Lung microvascular endothelial cell (primary cell): ENCODE measurements at places on chromosomes 1 and 21. TPM values are rescaled to one million over a fixed set of nuclear protein-coding genes. Genes with fewer than 3 reads are reported as not detected.
A peak's percentile ranks its signal among the peaks of the same experiment; 100 is the strongest.

GRCh38 chr1:201181323-201181722, 9.3 kb upstream of the IGFN1 start:
- DNase-seq: no peak

DNA sequence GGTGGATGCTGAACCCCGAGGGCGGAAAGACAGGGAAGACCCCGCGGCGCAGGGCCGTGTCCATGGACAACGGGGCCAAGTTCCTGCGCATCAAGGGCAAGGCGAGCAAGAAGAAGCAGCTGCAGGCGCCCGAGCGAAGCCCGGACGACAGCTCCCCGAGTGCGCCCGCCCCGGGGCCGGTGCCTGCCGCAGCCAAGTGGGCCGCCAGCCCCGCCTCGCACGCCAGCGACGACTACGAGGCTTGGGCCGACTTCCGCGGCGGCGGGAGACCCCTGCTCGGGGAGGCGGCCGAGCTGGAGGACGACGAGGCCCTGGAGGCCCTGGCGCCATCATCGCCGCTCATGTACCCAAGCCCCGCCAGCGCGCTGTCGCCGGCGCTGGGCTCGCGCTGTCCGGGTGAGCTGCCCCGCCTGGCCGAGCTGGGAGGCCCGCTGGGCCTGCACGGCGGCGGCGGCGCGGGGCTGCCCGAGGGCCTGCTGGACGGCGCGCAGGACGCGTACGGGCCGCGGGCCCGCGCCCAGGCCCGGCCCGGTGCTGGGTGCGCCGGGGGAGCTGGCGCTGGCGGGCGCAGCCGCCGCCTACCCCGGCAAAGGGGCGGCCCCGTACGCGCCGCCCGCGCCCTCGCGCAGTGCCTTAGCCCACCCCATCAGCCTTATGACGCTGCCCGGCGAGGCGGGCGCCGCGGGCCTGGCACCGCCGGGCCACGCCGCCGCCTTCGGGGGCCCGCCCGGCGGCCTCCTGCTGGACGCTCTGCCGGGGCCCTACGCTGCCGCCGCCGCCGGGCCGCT, 20.7 kb downstream of the FOXO6 start:
- peak; percentile 47 for DNase-seq

GRCh38 chr1:225942574-225942973, 1.6 kb upstream of the LEFTY2 start:
- peak; percentile 93 for DNase-seq

DNA sequence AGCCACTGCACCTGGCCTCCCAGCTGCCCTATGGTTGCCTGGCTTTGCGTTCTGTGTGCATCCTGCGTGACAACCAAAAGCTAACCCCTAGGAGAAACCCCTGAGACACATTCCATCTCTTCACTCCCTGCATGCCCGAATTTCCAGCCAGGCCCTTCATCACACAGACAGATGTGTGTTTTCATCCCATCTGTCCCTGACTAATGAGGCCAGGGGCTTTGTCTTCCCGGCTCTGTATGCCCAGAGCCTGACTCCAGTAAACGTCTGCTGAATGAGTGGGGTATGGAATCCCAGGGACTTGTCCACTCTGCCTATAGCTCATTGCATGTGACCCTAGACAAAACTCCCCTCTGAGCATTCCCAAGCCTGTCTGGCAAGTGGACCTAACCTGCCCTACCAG, 9.6 kb downstream of the ESPN start:
- DNase-seq: no peak

DNA sequence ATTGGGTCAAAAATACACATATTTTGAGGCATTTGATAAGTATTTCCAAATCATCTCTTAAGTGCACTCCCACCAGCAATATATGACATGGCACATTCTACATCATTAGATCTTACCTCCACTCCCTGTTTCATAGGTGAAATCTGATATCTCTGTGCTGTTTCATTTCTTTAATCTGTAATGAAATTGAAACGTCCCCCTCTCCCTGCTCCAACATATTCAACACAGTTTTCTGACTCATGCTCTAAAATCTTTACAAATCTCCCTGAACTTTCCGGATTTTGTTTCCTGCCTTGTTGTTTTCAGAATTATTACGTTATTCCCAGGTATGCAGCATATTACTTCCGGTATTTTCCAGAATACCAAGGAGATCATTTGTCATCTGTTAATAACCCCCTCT, 66.1 kb upstream of the AKT3 start:
- DNase-seq: peak; percentile 50

GRCh38 chr1:156385534-156386031, 16.6 kb downstream of the RHBG start:
- peak; percentile 59 for DNase-seq

GRCh38 chr21:20108016-20108415, 890.2 kb upstream of the NCAM2 start:
- DNase-seq: no peak

- DNase-seq: no peak
Measured at GRCh38 chr1:248850124-248850523, 8.8 kb downstream of the ZNF692 start.

GRCh38 chr1:67618285-67619018, 66.5 kb upstream of the GADD45A start:
- peak; percentile 99 for DNase-seq

DNA sequence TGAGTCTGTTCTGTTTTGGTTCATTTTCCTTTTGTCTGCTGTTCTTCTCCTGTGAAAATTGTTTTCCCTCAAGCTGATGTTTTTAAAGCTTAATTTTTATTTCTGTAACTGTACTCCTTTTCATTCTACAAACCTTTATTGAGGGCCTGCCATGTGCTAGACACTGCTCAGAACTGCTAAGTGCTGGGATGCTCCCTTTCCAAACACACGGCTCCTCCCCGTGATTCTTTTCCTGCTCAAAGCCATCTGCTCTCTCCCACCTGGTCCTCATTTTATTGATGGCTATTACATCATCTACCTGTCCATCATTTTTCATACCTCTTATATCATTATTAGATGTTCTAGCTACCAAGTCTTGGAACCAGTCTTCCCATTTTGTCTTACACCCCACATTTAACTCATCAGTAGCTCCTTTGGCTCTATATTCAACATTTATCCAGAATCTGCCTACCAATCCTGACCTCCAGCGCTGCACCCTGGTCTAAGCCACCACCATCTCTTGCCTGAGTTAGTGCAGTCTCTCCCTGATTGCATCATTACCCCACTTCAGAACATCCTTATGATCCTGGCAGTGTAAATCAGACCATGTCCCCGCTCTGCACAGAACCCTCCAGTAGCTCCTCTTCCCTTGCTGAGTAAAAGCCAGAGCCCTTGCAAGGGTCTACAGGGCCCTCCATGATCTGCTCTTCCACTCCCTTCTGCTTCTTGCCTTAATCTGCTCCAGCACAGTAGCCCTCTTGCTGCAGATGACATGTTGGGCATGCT, 118.1 kb downstream of the CACNA1E start:
- DNase-seq: no peak

GRCh38 chr1:119341372-119341947, 27.1 kb upstream of the HAO2 start:
- DNase-seq: no peak

GRCh38 chr1:185035258-185035657, 10.1 kb upstream of the RNF2 start:
- DNase-seq: no peak

- DNase-seq: peak; percentile 75
Measured at GRCh38 chr1:22888320-22889075, 84.2 kb downstream of the LACTBL1 start.

DNA sequence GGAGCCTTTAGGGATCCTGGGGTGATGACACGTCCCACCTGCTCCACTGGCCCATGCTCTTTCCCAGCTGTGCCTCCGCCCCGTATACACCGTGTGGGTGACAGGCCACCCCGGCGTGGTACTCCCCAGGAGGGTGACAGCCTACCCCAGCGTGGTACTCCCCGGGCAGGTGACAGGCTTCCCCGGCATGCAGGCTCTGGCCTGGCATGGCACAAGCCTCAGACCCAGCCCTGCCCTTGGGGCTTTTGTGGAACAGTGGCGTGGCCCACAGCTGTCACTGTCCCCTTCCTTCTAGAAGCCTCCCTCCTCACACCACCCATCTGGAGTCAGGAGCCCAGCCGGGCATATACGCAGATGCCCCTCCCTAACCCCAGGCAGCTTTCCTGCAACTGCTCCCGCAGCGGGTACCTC, 4.7 kb upstream of the PFKL start:
- DNase-seq: no peak

DNA sequence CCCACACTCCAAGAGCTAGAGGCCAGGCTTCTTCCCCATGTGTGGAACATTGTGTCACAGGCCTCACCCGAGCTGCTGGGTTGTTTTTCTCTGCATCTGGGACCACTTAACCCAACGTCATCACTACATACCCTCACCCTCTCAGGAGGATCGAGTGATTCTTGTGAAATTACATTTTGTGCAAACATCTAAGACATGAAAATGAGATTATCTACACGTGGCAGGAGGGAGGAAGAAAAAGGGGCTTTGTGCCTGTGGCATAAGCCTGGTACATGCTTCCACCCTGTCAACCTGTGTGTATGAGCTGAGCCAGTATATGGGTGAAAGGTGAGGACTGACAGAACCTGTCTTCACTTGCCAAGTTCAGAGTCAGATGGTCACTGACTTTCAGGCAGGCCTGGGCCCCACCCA, 1.6 kb downstream of the CPT2 start:
- DNase-seq: no peak

GRCh38 chr1:158039380-158039779, 45.9 kb downstream of the KIRREL1 start:
- DNase-seq: peak; percentile 38

The LMOD1 gene
- total RNA-seq: not detected in 2 replicates

- DNase-seq: no peak
Measured at GRCh38 chr1:218401998-218402785, 57.1 kb downstream of the TGFB2 start.

- DNase-seq: no peak
Measured at GRCh38 chr21:31363720-31364119, 19.7 kb upstream of the TIAM1 start.

- no peak for DNase-seq
Measured at GRCh38 chr1:204044448-204044847, 28.5 kb upstream of the SOX13 start.

The CD48 gene
- total RNA-seq: not detected in 2 replicates

- peak; percentile 50 for DNase-seq
Measured at GRCh38 chr1:186865253-186865652, 36.5 kb downstream of the PLA2G4A start.

- DNase-seq: no peak
Measured at GRCh38 chr1:196545222-196545621, 63.0 kb downstream of the KCNT2 start.
